ENCODE measurements at places on chromosomes 2 and 18.

- DNase-seq, result no peak
These were observed 95.7 kb upstream of the NRP2 start for GRCh38 chr2:205586626-205587025.

GRCh38 chr2:7420530-7420929 lies 503.3 kb downstream of the RNF144A start:
- no peak for DNase-seq

- DNase-seq, result no peak
These were observed 134.2 kb downstream of the PXDN start for GRCh38 chr2:1610096-1610485.

- no peak for DNase-seq
These were observed 73.2 kb downstream of the ASB1 start for GRCh38 chr2:238499731-238500580.

DNA sequence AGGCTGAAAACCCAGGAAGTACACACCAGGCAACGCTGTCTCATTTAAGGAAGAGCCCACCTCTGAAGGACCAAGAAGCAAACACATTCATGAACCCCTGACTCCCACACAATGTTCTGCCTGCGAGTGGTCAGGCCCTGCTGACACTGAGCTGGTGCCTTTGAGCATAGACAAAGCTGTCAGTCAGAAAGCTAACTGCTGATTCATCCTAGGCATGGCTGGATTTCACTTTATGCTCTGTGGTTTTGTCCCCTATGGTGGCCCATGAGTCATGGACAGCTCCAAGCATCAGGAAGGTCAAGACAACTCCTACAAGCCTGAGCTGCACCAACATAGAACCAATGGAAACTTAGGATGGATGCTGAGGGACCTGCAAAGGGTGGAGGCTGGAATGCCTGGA lies 78.9 kb downstream of the UXS1 start:
- DNase-seq, result no peak

- DNase-seq, result no peak
These were observed 8.6 kb downstream of the SNRNP27 start for GRCh38 chr2:69902213-69902922.

DNA sequence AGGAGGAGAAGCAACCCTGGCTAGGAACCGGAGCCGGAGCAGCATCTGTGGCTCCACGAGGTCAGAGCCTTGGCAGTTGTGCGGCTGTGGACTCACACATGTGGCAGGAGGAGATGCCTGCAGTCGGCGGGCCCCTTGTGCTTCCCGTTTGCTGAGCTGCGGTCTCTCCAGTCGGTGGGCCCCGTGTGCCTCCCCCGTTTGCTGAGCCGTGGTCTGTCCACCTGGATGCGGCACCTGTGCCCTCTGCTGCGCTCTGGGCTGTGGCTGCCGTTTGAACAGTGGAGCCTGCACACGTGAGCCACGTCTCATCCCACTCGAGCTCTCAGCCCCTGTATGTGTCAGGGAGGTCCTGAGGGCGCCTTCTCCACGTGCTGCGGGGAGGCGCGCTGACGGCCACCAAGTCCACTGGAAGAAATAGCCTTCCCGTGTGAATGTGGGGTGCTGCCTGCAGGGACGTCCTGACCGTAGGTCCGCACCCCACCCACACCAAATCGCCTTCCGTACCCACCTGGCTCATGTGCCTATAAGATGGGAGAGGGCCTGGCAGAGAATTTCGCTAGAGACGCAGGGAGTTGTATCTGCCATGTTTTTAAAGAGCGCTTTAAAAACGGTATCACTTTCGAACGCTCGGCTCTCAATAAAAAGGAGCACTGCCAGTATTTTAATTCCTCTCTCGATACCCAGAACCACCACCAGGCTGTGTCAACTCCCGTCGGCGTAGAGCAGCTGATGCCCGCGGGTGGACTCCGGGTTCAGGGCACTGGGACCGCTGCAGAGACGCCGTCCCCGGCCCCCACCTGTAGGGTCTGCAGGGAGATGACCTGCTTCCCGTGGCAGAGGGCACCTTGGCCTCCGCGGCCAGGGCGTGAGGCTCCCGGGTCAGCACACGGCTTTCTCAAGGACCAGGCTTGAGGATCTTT lies 117.0 kb downstream of the NFATC1 start:
- no peak for DNase-seq

DNA sequence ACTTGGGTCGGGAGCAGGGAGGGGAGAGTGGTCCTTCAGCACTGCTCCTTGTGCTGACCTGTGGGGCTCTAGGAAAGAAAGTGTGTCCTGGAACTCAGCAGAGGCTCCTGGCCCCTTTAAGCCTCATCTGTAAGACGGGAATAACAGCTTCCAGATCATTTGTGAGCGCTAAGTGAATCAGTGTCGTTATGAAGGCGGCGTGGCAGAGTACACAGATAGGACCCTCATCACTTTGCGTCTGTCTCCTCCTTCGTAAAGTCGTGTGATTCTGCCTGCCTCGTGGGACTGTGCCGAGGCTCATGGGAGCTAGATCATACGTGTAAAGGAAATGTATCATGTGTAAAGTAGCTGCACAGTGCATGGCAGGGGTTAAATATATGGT lies 18.6 kb downstream of the COLEC11 start:
- DNase-seq, result no peak

Measured in NCI-H510A treated with DMSO at 0.1 percent for 48 hours (cell line).